ENCODE measurements at places on chromosomes 1 and 21.

DNA sequence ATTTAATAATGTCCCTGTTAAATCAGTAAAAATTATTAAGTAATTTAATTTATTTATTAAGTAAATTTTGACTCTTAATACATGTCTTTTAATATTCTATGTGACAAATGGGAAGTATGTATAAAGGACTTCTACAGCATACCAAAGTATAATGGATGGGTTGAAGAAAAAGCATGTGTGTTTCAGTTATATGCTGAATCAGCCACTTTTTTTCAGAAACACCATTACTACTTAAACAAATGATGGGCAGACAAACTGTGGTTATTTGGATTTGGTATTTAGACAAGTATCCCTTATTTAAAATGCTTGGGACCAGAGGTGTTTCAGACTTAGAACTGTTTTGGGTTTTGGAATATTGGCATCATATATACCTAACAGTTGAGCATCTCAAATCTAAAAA lies 176.3 kb upstream of the DMRTA2 start:
- no peak for DNase-seq

DNA sequence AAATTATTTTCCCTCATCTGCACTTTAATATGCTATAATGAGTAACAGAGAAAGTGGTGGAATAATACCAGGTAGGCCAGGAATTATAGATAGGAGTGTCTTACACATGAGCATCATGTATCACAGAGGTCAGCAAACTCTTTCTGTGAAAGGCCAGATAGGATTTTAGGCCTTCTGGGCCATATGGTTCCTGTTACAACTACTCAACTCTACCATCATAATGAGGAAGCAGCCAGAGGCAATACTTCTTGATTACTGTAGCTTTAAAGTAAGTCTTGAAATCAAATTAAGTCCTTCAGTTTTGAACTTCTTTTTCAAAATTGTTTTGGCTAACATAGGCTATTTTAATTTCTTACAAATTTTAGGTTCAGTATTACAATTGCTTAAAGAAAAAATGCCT lies 32.1 kb upstream of the IGSF3 start:
- no peak for DNase-seq

- no peak for DNase-seq
Observed at GRCh38 chr1:97581614-97582051, 339.2 kb downstream of the DPYD start.

GRCh38 chr1:206684478-206685333 lies at the start of gene MAPKAPK2:
TSS of gene MAPKAPK2 (plus strand) at chr1:206684905. CDS start at chr1:206685230, 325 bp downstream.
- no peak for DNase-seq

DNA sequence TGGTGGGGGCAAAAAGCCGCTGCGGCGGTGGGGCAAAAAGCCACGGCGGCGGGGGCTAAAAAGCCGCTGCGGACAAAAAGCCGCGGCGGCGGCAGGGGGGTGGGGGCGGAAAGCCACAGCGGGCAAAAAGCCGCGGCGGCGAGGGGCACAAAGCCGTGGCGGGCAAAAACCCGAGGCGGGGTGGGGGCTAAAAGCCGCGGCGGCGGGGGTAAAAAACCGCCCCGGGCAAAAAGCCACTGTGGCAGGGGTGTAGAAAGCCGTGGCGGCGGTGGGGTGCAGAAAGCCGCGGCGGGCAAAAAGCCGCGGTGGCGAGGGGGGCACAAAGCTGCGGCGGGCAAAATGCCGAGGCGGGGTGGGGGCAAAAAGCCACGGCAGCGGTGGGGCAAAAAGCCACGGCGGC lies 3901.8 kb downstream of the SRGAP2C start:
- no peak for DNase-seq

DNA sequence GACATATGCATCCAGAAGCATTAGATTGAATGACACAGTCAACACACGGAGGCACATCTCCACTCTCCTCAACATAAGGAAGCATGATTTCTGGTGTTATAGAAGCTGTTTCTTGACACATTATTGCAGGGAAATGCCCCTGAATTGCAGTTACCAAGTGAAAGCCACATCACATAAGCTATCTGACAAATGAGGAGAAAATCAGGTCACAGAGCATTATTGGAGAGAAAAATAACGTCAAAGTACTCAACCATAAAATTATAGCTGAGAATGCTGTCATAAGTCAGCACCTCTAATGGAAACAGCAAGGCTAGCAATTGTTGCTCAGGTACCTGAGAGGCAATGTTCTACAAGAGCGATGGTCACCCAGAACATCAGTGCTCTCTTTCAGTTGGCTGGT lies 169.9 kb upstream of the PALMD start:
- DNase-seq = no peak

DNA sequence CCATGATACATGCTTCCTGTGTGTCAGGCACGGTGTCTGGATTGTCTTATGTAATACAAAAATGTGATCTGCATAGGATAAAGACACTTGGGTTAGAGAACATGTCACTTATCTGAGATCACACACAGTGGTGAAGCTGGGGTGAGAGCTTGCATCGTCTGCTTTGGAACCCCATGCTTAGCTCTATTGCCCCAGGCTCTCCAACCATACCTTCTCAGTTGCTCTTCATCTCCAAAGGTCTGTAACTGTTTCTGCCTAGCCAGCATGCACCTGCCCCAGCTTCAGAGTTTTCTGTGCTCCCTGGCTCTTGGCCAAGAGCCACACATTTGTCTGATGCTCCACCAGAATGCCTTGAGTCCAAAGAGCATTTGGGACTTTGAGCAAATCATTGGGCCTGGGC lies 93.9 kb upstream of the COG2 start:
- DNase-seq = no peak

DNA sequence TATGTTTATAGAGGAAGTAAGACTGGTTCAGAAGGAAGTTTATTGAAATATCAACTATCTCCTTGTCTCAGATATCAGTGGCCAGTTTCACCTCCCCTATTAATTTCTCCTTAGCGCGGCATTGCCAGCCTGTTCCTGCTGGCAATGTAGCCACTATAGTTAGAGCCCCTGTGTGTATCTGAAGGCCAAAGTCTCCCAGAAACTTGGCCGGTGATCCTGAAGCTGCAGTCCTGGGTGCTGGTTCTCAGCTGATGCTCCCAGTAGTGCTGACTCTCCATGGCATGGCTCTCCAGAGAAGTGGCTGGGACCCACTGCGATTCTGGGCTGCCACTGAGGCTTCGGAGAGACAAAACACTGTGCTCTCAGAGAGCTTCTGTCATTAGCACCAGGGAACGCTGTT lies 59.9 kb downstream of the TNN start:
- no peak for DNase-seq

DNA sequence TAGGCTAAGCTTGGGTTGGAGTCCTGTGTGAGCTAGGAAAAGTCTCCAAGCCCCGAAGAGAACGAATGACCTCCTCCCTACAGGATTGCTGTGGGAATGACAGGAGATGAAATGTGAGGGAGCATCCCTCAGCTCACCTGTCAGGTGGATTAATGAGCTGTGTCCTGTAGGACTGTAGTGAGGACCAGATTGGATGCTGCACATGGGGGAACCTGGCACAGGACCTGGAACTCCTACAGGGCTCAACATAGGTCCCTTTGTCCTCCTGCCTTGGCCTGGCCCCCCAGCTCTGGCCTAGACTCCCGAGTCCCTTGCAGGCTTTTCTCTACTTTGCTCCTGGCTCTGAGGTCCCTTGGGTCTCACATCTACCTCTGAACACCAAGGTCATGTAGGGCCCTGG lies 155.7 kb downstream of the PTPRU start:
- DNase-seq = no peak

GRCh38 chr1:44660176-44660575 lies 14.1 kb downstream of the TMEM53 start:
- DNase-seq = no peak

DNA sequence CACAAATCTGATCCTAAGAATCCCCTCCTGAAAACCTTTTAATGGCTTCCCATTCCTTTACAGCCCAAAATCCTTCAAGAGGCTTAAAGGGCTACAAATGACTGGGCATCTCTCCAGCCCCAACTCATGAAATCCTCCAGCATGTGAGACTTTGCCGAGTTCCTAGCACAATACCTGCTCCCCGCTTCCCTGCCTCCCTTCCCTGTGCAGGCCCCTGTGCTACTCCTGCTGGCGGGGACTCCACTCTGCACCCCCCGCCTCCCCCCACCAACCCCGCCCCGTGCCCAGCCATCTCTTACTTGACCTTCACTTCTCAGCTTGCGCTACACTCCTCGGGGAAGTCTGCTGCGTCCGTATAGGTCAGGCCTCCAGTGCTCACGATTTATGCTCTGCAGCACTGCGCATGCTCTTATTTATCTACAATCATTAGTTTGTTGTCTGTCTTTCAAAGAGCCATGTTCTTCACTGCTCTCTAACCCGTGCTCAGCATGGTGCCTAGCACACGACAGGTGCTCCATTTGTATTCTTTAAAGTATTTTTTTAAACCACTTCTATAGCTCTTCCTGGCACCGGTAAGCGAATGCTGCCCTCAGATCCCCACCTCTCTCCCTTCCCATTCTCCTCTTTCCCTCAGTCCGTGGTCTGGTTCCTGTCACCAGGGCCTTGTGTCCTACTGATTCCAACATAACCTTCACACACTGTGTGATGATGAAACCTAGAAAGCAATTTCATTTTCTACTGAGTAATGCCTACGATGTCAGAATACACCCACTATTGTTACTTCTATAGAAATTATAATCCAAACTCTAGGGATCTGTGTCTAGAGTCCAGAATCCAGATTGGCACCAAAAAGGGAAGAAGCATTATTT lies 37.5 kb upstream of the PLA2G2C start:
- no peak for DNase-seq

- DNase-seq = no peak
Observed at GRCh38 chr1:87673748-87674147, 345.1 kb downstream of the LMO4 start.

- DNase-seq = no peak
Observed at GRCh38 chr21:29640080-29640508, 299.7 kb downstream of the GRIK1 start.

- DNase-seq = no peak
Observed at GRCh38 chr1:6444377-6444776, 19.8 kb downstream of the ESPN start.

GRCh38 chr1:21663248-21663950 lies 5.8 kb downstream of the RAP1GAP start:
- DNase-seq = no peak

DNA sequence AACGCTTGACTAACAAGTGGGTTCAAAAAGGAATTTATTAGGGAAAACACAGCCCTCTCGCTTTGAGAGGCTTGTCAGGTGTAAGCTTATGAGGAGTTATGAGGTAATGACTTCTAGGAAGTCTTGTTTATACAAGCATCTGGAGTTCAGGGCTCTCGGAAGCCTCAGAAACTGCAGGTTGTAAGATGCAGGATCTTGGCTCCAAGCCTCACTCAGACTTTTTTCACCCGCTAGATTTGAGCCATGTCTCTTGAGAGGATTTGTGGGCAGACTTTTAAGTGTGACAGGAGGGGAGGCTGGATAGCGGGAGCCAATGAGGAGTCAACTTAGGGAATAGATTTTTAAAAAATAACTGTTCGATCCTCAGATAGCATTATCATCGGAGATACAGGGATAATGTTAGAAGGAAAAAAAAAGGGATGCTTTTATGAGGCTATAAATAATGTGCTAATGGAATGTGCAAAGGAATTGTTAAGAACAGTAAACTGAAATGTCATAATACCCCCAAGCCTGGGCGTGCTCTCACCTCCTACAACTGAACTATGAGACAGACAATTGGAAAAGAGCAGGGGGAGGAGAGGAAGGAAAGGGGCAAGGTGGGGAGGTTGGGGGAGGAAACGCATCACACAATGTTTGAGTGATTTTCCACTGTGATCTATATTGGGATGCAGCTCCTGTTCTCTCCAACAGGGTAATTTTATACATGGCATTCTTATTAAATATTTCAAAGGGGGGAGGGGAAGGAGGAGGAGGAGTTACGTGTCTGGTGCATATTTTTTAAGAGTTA lies 107.4 kb upstream of the ESRRG start:
- DNase-seq = no peak

DNA sequence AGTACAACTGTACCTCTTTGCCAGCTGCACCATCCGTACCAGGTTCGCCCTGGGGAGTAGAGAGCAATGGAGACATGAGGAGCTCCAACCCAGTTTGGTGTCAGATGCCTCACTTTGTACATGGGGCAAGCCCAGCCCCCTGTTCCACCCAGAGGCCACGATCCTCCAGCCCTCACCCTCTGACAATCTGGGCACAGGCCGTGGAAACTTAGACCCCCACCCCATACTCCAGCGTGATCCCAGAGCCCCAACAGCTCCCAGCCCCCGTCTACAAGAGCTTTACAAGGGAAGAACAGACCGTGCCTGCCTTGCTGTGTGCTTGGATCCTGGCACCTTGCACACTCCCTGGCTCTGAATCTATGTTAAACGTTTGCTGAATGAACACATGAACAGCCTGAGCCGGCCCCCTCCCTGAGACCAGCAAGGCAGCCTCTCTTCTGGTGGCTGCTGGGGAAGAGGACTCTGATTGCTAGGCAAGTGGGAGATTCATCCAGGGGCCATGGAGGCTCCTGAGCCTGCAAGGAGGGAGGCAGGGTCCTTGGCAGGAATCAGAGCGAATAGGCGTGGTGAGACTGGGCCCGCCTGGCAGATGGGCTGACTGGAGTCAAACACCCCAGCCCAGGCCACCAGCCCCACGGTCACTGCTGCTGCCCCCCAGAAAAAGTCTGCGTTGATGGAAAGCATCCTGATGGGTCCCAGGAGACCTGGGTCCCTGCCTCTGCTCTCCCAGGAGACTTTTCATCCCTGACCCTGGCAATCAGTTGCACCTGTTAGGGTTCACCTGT lies 12.5 kb upstream of the PEF1 start:
- DNase-seq = no peak

GRCh38 chr1:221699577-221699976 lies 42.3 kb downstream of the DUSP10 start:
- no peak for DNase-seq

DNA sequence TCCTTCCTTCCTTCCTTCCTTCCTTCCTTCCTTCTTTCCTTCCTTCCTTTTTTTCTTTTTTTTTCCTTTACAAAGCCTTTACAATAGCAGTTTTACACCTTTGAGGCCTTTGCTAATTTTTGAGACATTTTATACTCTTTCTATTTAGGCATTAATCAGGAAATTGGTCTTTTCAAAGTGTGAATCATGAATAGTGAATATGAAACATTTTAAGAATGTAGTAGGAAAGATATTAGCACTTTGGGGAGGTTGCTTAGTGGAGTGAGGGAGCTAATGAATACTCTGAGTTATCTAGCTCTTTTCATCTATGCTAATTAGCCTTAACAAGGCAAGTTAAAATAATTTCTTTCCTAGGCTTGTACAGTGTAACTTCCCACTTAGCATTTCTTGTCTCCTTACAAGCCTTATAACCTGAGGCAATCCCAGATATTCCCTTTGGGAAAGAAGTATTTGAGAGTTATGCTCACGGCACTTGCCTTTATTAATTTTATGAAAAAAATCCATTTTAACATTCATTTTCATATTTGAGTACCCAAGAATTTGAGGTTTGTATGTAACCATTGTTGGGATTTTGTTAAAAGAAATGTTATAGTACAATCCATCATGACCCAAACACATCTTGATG lies 122.6 kb downstream of the NTNG1 start:
- no peak for DNase-seq

DNA sequence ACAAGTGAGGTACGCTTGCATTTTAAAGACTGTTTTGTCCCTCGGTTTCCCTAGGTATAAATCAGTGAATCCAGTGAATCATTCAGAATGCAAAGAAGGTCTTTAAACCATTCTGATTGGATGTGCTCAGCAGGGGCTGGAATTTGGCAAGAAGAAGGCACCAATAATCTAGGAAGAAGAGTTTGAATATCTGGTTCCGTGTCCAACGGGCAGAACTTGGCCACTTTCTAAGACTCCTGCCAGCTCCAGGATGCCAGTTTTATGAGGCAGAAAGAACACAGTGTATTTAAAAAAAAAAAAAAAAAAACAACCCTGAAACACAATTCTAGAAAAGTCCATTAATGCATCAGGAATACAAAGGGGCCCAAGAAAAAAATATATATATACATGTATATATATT lies 3.0 kb upstream of the TENT5C start:
- DNase-seq = no peak

- no peak for DNase-seq
Observed at GRCh38 chr1:119318466-119319309, 49.9 kb upstream of the HAO2 start.

All from KG1 (cell line).